NCI-H1694 (cell line): ENCODE measurements at places on chromosomes 3 and 15.

- no peak for DNase-seq
Measured at GRCh38 chr3:180704532-180704931, 25.2 kb upstream of the CCDC39 start.

- DNase-seq, result no peak
Measured at GRCh38 chr15:99163271-99164062, 58.6 kb downstream of the SYNM start.

DNA sequence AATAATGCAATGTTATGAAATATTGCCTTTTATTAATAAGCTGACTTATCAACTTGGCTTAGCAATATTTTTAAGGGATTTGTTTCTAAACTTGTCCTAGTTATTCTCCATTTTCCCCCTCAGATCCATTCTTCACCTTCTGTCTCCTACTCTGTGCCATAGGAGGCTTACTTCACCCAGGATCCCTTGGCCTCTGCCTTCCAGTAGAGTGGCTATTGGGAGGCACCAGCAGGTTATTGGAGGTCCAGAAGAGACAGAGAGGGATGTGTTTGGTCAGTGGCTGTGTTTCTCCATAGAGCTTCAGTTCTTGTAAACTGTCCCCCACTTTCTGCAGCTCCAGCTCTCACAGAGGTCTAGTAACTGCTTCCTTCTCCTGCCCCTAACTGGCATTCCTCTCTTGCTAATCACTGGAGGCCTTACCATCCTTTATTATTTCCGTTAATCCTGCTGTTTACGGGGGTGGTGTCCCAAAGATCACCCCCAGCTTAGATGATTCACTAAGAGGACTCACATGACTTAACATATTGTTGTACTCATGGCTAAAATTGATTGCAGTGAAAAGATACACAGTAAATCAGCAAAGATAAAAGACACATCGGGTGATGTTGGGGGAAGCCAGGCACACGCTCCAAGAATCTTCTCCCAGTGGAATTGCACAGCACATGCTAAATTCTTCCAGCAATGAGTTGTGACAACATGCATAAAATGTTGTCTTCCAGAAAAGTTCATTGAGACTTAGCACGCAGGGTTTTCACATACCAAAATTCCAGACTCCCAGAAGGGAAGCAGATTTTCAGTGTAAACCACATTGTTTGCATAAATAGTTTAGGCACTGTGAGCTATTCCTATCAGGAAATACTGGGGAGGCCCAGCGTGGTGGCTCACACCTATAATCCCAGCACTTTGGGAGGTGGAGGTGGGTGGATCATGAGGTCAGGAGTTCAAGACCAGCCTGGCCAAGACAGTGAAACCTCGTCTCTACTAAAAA is 67.5 kb downstream of the RPL22L1 start:
- no peak for DNase-seq

- no peak for DNase-seq
Measured at GRCh38 chr3:193389335-193389734, 10.8 kb upstream of the ATP13A5 start.

DNA sequence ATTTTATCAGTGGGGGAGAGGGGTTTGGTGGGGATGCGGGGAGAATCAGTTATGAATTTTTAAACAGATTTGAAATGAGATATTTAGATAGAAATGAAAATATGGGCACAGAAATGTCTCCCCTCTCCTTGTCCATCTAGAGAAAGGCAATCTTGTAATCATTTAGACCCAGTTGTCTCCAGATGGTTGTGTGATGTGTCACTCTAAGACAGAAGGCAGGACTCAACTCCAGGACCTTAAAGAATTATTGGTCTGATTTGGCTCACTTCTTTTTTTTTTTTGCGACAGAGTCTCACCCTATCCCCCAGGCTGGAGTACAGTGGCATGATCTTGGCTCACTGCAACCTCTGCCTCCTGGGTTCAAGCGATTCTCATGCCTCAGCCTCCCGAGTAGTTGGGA is 77.2 kb downstream of the EOMES start:
- no peak for DNase-seq

DNA sequence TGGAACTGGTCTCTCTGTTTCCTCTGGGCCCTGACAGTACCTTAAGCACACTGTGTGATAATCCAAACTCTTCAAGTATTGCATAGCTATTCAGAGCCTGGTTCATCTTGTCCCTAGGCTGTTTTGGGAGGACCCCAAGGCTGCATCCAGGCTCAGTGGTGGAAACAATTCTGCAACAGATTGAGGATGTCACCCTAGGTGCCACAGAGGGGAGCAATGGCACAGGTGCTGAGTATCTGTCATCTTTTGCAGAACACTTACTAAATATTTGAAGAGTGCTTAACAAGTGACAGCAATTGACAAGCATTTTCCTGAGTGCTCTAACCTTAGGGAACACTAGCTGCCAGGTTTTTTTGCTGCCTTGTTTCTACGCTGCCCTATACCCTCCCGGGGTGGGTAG is 27.8 kb downstream of the STARD5 start:
- DNase-seq, result no peak

DNA sequence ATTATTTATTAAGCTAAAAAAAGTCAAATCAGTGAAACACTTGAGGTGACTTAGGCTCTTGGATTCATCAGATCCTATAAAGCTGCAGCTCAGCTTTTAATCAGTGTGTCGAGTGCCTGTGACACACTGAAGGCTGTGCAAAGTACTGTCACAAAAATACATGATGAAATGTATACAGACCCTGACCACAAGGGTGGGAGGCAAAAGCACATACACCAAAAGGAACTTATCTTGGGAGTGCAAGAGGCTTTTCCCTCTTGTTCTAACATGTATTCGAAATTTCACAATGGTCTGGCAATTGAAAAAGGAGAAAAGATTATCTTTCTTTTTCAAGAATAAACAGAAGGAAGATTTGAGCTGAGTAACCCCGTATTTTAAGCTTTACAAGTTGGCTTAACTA is 35.9 kb downstream of the VGLL4 start:
- DNase-seq, result no peak

GRCh38 chr15:39704689-39705088 is 78.0 kb downstream of the FSIP1 start:
- no peak for DNase-seq

DNA sequence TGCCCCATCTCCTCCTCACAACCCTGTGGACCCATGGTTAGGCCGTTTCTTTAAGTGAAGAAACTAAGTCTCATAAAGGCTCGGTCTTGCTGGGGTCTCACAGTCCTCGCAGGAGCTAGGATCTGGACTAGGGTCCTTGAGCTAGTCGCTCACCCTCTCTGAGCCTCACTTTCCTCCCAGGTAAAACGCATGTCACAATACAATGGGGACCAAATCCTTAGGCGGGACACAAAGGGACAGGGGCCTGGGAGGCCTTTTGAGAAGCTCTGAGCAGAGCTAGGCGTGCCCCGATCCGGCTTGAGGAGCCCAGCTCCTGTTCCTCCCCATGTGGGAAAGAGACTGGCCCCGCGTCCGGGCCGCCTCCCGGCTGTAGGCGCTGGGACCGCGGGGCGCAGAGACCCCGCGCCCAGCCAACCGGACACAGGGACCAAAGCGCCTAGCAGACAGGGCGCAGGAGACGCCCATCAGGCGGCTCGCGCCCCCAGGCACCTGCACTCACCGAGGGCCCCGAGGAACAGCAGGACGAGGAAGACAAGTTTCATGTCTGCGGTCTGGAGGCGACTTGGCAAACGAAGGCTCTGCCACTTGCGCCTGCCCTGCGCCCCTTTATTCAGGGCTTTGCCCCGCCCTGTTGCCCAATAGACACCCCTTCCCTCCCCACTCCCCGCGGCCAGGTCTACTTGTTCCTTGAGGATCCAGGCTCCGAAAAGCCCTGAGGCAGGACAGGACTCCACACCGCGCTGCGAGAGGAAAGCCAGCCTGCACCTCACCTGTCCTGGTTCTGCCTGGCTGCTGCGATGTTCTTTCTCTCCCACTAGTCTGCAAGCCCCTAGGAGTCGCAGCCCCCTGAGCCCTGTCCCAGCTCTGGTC is at the start of gene LTF:
Gene LTF, minus strand, starts transcription at position 580 of the 870 bp plus-strand sequence. Its CDS starts 38 bp downstream, at position 542.
- no peak for DNase-seq

GRCh38 chr3:83513677-83514076 is 1445.1 kb upstream of the CADM2 start:
- DNase-seq, result no peak

DNA sequence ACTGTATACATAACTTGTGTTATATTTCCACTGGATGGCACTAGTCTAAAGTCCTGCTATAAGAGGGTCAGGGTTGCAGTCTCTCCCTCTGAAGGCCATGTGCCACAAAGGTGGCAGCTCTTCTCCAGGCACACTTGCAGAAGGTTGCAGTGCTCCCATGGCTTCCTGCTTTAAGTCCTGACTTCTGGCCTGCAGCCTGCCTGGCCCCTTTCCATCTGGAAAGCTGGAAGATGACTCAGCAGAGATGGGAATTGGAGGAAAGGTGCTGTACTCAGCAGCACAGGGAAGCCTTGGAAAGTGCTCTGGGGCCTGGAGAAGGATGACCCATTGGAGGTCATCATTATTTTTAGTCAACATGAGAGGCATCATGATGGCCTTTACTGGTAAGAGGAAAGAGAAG is 40.9 kb upstream of the MRPL3 start:
- no peak for DNase-seq

DNA sequence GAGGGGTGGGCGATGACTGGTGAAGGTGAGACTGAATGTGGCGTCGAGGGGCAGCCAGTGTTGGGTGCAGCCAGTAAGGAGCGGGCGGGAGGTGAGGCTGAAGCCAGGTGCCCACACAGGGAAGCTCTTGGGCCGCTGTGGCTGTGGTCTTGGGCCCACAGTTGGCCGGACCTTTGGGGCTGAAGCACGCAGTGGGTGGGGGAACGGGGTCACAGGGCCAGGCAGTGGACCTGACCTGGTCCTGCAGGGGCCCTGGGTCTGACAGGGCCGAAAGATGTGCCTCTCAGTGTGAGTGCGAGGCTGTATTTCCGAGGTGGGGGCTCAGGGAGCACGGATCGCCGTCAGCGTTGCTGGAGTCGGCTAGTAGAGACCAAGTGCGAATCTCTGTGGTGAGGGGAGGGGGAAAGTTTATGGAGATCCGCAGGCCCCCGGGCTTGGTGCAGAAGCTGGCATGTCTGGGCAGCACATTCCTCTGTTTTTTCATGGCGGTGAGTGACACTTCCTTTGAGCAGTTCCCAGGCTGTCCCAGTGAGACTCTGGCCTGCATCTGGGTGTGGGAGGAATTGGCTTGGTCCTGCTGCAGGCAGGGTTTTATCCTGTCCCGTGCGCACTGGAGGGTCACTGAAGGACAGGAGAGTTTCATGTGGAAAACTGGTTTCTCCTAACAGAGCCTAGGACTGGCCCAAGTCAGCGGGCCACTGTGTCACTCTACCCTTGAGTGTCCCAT is 100.8 kb downstream of the TMEM266 start:
- no peak for DNase-seq

GRCh38 chr15:65924004-65924403 is 54.7 kb downstream of the RAB11A start:
- DNase-seq, result no peak

GRCh38 chr15:52217186-52217585 is 26.0 kb upstream of the GNB5 start:
- DNase-seq, result no peak

- DNase-seq, result no peak
Measured at GRCh38 chr3:185552358-185552877, at the start of gene LIPH. TSS of gene LIPH (minus strand) at chr3:185552588. CDS start at chr3:185552471, 117 bp downstream.

DNA sequence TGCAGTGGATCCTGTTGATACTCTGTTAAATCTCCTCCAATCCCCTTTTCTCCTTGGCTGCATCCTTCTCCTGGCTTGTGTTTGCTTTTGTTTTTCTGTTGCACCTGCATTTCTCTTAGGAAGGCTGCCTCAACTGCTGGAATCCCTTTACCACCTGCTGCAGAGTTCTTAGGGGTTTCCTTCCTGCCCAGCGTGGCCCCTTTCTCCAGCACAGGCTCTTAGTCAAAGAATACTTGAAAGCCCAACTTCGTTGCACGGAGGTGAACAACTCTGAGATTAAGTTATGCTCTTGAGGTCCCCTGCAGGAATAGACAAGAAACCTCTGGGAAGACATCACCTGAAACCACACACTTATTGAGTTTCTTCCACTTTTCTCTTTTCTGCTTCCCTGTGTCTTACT is 121.6 kb upstream of the GRM7 start:
- DNase-seq, result no peak

GRCh38 chr3:138124706-138125355 is 7.4 kb downstream of the A4GNT start:
- DNase-seq, result no peak

- peak; percentile 16 for DNase-seq
Measured at GRCh38 chr15:67836477-67836876, 3.4 kb downstream of the RNU6-1 start.

GRCh38 chr3:192303235-192303634 is 424.1 kb downstream of the FGF12 start:
- DNase-seq, result peak; percentile 44

GRCh38 chr3:38578551-38578950 is 70.9 kb downstream of the SCN5A start:
- DNase-seq, result no peak

- DNase-seq, result no peak
Measured at GRCh38 chr3:14288833-14289451, 110.3 kb downstream of the LSM3 start.

GRCh38 chr15:68553994-68554720 is 24.6 kb upstream of the CORO2B start:
- peak; percentile 81 for DNase-seq

DNA sequence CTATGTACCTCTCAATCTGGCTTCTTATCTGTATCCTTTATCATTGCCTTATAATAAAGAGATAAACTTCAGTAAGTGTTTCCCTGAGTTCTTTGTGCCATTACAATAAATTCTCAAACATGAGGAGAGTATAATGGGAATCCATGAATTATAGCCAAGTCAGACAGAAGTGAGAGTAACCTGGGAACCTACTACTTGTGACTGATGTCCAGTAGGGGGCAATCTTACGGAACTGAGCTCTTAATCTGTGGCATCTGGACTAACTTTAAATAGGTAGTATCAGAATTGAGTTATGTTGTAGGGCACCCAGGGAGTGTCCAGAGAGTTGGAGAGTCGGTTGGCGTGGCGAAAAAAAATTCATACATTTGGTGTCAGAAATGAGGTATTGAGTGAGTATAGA is 542.6 kb downstream of the ZBBX start:
- peak; percentile 37 for DNase-seq

DNA sequence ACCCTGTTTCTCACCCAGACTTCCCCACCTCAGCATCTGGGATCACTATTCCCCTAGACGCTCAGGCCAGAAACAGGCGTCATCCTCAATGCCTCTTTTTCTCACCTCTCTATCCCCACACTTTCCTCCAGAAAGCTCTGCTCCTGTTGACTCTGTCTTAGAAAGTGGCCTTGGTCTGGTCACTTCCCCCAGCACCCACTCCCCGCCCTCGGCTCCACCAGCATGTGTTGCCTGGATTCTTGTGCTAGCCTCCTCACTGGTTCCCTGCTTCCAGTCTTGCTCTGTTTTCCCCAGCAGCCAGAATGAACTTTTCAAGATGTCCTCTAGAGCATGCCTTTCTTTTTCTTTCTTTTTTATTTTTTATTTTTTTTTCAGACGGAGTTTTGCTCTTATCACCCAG is 39.7 kb upstream of the ESYT3 start:
- DNase-seq, result no peak

- no peak for DNase-seq
Measured at GRCh38 chr3:94136133-94136532, 73.3 kb downstream of the NSUN3 start.

DNA sequence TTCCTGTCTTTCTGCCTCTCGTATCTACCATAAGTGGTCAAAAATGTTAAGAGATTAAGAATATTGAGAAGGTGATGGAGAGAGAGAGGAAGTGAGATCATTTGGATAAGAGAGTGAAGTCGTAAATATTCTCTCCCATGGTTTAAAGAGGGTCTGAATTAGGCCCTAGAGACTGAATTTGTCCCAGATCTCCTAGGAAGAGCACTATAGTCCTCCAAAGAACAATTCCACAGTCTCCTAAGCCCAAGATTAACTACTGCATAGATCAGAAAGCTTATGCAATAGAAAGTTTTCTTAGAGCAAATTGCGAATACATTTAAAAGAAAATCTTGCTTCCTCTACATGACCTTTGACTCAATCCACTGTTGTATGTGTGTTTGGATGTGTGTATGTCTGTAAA is 598.8 kb downstream of the TUSC7 start:
- no peak for DNase-seq
